ENCODE measurements at places on chromosomes 6 and 20.

DNA sequence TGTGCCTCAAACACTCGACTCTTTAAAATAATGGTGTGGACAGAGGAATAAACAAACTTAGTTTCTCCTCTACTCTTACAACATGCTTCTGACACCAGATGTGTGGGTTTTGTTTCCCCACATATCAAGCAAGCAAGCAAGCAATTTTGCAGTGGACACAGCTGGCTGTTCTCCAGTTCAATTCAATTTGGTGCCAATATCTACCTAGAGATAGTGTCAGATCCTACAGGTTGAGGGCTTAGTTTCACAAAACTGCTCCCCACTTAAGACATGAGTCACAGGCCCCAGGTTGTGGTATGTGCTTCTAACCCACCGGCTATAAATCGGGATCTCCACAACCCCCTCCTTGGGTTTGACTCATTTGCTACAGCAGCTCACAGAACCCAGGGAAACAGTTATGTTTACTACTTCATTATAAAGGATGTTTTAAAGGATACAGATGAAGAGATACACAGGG lies 131.4 kb upstream of the TRAF3IP2 start:
- no peak for DNase-seq

GRCh38 chr6:161261325-161261724 lies 12.5 kb downstream of the AGPAT4 start:
- DNase-seq = no peak

- DNase-seq = no peak
Measured at GRCh38 chr20:9626357-9626756, 112.0 kb downstream of the LAMP5 start.

DNA sequence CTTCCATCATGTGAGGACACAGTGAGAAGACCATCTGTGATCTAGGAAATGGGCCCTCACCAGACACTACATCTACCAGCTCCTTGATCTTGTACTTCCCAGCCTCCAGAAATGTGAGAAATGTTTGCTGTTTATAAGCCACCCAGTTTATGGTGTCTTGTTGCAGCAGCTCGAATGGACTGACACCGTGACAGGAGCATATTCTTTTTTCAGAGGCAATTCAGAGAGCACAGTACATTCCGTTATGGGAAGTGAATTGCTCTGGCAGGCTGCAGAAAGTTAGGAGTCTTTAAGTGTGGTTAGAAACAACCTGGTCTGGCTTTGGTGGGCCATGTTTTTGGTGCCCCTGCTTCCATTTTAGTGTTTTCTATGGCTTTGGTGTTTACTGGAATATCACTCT lies 75.1 kb downstream of the FIG4 start:
- DNase-seq = no peak

DNA sequence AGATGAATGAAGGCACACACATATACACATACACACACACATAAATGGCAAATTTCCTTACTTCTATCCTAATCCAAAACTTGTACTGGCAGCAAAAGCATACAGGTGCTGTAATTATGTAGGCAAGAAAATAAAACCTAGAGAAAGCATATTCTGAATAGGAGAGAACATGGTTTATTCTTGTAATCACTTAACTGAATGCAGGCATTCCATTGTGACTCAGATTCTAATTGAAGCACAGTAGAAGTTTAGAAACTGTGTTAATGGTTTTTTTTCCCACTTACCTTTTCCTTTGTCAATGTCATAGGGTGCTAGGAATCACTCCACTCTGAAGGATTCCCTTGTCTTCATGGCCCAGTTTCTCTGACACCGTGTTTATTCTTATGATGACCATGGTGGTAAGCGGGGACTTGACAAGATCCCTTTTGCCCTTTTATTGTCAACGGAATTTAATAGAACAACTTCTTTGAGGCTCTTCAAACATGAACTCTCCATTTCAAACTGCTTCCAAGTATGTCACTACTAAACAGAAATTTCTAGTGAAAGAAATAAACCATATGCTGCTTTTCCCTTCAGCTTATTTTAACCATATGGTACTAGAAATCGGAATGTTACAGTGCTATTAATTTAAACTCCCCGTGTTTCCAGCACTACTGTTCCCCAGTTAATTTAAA lies 164.2 kb downstream of the OGFRL1 start:
- no peak for DNase-seq

GRCh38 chr6:157219201-157220200 lies 103.8 kb downstream of the TMEM242 start:
- DNase-seq = no peak

GRCh38 chr6:130138909-130139242 lies 83.9 kb downstream of the SAMD3 start:
- DNase-seq = no peak

DNA sequence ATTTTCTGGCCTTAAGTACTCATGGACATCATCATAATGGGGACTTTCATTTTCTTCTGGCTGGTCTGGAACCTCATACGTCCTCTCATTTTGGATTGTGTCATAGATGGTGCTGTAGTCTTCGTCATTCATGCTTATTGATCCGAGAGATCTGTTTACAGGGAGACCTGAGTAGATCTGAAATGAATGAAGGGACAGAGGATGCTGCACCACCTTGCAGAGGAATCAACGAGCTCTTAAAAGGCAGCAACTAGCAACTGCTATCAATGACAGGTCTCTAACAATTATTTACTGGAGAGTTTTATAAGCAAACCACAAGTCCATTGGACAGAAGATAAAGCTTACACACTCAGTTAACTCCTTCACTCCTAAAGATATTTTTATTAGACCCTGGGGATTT lies 49.7 kb upstream of the ENPP4 start:
- DNase-seq = no peak

DNA sequence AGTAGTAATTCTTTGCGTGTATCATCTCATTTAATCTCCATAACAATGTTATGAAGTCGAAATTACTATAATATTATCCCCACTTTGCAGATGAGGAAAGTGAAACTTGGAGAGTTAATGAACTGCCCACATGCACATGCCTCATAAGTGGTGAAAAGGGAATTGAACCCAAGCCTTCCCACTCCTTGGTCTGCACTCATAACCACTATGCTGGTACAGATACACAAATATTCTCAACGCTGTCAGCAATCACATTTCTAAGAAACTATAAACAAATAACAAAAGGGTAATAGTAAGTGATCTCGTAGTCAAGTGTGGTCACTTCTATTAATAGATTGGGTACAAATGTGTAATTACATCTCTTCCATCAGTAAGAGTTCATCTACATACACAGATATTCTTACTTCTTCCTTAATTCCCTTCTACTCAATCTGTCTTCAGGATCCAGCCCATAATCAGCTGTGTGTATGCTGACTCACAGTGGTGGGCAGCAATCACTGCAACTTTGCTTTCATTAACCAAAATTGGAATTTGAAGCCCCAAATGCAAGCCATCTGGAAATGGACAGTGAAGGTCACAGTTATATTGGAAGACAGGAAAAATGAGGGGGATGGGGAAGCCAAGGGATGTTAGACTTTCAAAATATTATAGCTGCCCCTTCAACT lies 6.6 kb downstream of the PRSS35 start:
- no peak for DNase-seq

GRCh38 chr20:48457193-48458002 lies 370.4 kb downstream of the PREX1 start:
- DNase-seq = no peak

DNA sequence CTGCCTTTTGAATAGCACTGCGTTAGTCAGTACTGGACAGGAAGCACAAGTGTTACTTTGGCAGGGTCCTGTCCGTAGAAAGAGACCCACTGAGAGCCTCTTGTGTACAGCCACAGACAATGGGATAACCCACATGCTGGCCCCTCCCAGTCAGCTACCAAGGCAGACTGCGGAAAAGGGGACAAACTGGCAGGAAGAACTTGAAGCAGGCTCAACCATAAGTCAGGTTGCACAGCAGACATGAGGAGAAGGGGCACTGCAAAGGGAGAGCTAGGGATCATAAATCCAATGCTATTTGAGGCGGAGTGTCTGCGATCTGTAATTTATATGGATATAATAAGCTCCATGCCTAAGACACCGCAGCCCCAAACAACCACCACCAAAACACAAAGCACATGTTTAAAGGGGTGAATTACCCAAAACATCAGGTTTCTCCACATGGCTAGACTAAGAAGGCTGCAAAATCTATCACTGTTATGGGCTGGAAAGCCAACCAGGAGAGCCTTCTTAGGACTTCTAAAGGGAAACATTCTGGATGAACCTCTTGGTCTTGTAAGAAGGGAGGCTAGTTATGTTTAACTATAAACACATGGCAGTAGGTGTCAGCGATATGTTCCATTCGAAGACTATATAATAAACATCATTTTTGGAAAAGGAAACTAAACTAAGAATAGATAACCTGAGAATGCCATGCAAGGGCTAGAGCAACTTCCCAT lies 141.7 kb downstream of the BACH2 start:
- no peak for DNase-seq

DNA sequence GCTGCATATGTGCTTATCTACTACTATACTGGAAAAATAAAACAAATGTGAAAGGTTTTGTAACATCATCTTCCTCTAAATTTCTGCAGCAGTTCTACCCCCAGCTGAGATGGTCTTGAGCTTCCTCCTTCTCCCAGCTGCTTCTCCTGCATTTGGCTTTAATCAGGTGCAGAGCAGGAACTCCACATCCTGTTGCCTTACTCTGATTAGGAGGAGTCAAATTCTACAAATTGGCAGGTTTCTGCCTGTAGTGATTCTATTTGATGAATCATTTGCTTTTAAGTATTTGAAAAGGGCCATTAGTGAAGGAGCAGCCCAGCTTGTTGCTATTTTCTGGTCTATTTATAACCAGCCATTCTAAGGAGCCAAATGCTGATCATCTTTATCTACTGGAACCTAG lies 224.5 kb downstream of the GMDS start:
- no peak for DNase-seq

DNA sequence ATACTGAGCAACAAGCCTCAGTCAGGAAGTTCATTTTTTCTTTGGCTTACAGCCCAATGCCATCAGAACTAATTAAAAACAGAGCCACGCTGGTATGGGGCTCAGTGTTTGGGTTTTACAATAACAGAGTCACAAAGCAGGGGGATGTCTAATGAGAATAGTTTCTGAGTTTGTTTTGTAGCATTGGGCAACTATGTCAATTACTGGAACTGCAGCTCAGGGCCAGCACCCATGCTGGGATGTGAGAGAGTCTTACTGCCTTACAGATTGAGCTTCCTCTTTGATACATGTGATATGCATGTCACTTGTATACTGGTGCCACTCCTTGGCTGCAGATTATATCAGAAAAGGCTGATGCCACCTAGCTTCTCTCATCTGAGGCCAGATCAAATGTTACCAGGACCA lies 117.6 kb downstream of the TFAP2B start:
- DNase-seq = no peak

GRCh38 chr20:55067158-55067825 lies 591.9 kb downstream of the DOK5 start:
- DNase-seq = no peak

- no peak for DNase-seq
Measured at GRCh38 chr20:40811660-40812414, 122.8 kb upstream of the MAFB start.

- no peak for DNase-seq
Measured at GRCh38 chr6:164826831-164827468, 482.5 kb downstream of the C6orf118 start.

DNA sequence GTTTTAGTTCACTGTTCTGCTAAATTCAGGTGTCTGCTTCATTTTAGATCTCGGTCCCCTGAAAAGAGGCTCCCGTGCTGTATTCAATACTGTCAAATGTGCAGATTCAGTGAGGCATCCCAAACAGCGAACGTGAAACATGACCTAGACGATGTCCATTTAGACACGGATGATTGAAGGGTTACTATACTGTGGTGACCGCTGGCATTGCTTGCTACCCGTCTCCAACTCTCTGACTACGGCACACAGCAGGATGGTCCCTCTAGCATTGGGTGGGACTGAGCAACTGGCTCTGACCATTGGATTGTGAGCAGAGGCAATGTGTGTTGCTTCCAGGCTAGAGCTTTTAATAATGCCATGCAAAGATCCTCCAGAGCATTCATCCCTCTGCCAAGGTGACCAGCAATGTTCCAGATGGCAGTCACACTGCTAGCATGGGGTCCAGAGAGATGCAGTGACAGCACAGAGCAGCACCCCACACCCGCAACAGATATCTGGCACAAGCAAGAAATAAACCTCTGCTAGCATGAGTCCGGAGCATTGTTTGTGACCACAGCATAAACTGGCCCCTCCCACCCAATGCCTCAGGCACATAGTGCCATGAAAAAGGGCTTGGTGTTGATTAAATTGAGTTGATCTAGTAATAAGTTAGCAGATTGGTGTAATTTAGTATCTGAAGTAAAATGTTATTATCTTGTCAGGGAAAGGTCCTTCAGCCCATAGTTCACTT lies 9.0 kb downstream of the METTL24 start:
- no peak for DNase-seq

- no peak for DNase-seq
Measured at GRCh38 chr20:58921564-58921963, 59.5 kb upstream of the NELFCD start.

DNA sequence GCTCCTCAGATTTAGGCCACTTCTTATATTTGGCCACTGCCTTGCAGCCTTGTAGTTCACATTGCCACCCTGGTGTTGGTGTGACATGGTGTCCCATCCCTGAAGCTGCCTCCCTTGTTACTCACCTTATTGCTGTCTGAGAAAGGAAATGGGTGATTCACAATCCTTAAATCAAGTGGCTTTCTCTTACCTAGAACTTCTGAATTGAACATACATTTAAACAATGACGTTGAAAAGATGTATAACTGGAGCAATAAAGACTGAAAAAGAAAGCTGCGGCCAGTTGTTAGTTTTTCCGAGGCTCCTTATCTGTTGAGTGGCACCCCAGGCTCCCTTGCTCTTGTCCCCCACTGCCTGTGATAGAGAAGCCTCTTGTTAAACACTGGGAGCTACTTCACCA lies 28.8 kb upstream of the GNRH2 start:
- no peak for DNase-seq

GRCh38 chr20:12573442-12573841 lies 435.3 kb upstream of the SPTLC3 start:
- no peak for DNase-seq

GRCh38 chr6:78505178-78505577 lies 362.2 kb upstream of the IRAK1BP1 start:
- DNase-seq = no peak

DNA sequence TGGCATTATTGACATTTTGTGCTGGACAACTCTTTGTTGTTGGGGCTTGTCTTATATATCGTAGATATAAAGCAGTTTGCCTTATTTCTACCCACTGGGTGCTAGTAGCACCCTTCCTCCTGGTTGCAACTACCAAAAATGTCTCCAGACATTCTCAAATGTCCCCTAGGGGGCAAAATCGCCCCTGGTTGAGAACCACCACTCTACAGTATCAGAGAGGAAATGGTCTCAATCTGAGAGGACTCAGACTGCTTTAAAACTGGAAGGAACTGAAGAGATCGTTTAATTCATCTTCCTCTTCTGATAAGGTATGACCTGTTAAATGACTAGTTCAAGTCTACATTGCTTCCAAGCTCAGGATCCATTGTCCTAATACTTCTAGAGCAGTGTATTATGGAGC lies 14.9 kb downstream of the SH3BGRL2 start:
- DNase-seq = peak; percentile 8

DNA sequence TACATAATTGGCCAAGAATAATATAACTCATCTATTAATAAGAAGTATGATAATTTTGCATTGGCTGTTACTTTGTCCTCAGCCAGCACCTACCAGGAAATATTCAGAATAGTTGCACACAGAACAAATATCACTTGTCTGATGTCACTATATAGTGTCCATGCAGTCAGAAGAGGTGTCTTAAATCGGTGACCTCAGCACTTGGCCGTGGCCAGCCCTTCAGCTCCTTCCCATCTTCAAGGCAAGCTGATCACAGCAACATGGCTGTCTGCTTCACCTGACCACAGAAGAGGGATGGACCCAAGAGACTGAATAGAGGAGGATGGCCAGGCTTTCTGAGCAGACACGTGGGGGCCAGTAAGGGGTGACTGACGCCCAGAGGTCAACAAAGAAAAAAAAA lies 22.2 kb downstream of the PDE10A start:
- DNase-seq = no peak

Data from activated naive CD4-positive, alpha-beta T cell (primary cell).